MCF 10A (cell line): ENCODE measurements at places on chromosomes 3 and 15. TPM values are rescaled to one million over a fixed set of nuclear protein-coding genes. Genes with fewer than 3 reads are reported as not detected.
A peak's percentile ranks its signal among the peaks of the same experiment; 100 is the strongest.

GRCh38 chr3:13717222-13717895 is 162.5 kb downstream of the WNT7A start:
- H3K27ac ChIP-seq, result no peak overlapping the region
- H3K27me3 ChIP-seq, result peaks cover 15% of the 10 kb centered on the region
- no peak for DNase-seq
- H3K36me3 ChIP-seq, result no peaks in the 10 kb centered on the region

DNA sequence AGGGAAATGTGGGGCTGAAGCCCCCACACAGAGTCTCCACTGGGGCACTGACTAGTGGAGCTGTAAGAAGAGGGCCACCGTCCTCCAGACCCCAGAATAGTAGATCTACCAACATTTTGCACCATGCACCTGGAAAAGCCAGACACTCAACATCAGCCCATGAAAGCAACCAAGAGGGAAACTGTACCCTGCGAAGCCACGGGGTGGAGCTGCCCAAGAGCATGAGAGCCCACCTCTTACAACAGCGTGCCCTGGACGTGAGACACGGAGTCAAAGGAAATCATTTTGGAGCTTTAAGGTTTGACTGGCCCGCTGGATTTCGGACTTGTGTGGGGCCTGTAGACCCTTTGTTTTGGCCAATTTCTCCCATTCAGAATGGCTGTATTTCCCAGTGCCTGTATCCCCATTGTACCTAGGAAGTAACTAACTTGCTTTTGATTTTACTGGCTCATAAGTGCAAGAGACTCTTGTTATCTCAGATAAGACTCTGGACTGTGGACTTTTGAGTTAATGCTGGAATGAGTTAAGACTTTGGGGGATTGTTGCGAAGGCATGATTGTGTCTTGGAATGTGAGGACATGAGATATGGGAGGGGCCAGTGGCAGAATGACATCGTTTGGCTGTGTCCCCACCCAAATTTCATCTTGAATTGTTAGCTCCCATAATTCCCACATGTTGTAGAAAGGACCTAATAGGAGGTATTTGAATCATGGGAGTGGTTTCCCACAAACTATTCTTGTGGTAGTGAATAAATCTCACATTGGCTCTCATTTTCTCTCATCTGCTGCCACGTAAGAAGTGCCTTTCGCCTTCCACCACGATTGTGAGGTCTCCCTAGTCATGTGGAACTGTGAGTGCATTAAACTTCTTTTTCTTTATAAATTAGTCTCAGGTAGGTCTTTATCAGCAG is 105.8 kb downstream of the CBLB start:
- no peak overlapping the region for H3K27ac ChIP-seq
- no peak for DNase-seq
- no peaks in the 10 kb centered on the region for H3K4me1 ChIP-seq
- no peaks in the 10 kb centered on the region for H3K36me3 ChIP-seq
- H3K4me3 ChIP-seq, result no peak overlapping the region

The PRRT3 gene
- 0.83 and 1.3 TPM in 2 replicates for total RNA-seq

- H3K4me1 ChIP-seq, result peaks cover 23% of the 10 kb centered on the region
- DNase-seq, result peak; percentile 22
- H3K36me3 ChIP-seq, result no peaks in the 10 kb centered on the region
- no peak overlapping the region for H3K4me3 ChIP-seq
- no peaks in the 10 kb centered on the region for H3K27me3 ChIP-seq
- H3K27ac ChIP-seq, result peak overlapping the region; percentile 57
Observed at GRCh38 chr15:31487811-31488436, 161.3 kb downstream of the KLF13 start.

GRCh38 chr3:15576475-15576874 is 24.9 kb downstream of the HACL1 start:
- H3K4me3 ChIP-seq, result no peak overlapping the region
- no peaks in the 10 kb centered on the region for H3K27me3 ChIP-seq
- H3K36me3 ChIP-seq, result peaks cover 63% of the 10 kb centered on the region

DNA sequence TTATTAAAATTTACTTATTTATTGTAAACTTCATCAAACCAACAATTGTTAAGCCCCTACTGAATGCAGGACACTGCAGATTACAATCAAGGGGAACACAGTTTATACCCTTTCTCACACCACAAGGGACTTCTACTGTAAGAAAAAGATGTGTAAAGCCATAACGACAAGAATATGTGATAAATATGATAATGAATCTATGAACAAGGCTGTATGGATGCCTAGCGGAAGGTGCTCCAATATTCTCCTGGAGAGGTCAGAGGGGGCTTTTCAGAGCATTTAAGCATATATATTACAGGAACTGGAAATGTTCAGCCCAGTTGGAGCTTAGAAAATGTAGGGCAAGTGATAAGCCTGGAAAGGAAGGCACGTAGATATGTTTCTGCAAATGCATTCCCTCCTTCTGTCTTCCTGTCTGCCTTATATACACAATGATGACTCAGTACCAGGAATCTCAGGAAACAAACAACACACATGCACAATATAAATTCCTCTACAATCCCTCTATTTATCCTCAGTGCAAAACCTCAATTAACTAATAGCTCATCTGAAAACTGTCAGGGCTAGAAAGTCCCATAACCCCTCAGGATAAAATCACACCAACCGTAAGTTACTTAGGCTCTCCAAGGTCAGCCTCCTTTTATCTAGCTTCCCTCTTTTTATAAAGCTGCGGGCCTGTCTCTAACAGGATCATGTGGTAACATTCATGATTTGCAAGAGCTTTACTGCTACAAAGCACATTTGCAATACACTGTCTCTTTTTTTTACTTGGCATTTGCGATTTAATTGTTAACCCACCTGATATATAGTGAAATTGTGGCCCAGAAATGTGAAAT is 393.1 kb downstream of the LPP start:
- DNase-seq, result peak; percentile 38
- H3K4me1 ChIP-seq, result peaks cover 6% of the 10 kb centered on the region
- no peak overlapping the region for H3K4me3 ChIP-seq
- no peak overlapping the region for H3K27ac ChIP-seq

- H3K27me3 ChIP-seq, result peaks cover 26% of the 10 kb centered on the region
- H3K4me3 ChIP-seq, result no peak overlapping the region
- DNase-seq, result no peak
- H3K36me3 ChIP-seq, result no peaks in the 10 kb centered on the region
- peaks cover 4% of the 10 kb centered on the region for H3K4me1 ChIP-seq
- H3K27ac ChIP-seq, result no peak overlapping the region
Observed at GRCh38 chr3:128490915-128491690, 1.9 kb downstream of the GATA2 start.

DNA sequence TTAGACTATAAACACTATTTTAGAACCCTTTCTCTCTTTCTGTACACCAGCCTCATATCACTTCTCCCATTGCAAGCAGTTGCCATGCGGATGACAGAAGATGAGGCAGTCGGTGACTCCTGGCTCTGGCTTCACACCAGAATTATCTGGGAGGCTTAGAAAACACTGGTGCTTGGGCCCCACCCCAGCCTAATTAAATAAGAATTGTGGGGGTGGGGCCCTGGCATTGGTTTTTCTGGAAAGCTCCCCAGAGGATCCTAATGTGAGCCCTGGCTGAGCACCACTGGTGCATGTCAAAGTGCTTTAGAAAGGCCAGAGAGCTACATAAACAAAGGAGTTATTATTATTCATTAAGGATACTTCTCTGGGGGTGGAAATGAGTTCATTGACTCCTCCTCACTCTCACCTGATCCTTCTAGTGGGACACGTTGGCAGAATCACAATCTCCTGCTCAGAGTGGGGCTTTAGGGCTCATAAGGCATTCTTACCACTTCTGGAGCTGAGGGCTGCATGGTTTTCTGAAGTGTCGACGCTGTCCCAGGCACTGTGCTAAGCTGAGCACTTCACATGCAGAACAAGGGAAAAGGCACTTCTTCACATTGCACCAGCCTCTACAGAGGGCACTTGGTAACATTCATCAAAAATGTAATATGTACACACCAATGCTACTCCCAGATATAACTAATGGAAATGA is 188.5 kb upstream of the TLE3 start:
- peaks cover 13% of the 10 kb centered on the region for H3K4me1 ChIP-seq
- H3K36me3 ChIP-seq, result no peaks in the 10 kb centered on the region
- no peaks in the 10 kb centered on the region for H3K27me3 ChIP-seq
- no peak overlapping the region for H3K27ac ChIP-seq

DNA sequence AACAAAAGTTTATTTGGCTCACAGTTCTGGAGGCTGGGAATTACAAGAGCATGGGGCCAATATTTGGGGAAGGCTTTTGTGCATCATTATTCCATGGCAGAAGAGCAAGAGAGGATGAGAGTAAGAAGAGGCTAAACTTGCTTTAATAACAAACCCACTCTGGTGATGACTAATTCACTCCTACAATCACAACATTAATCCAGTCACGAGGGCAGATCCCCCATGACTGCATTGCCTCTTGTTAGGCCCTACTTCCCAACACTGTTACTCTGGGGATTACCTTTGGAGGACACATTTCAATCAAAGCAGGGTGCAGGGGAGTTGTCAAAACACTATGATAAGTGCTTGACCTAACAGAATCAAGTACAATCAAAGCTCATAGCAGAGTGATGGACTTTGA is 181.7 kb downstream of the BBX start:
- no peak overlapping the region for H3K4me3 ChIP-seq
- H3K27me3 ChIP-seq, result no peaks in the 10 kb centered on the region
- no peak overlapping the region for H3K27ac ChIP-seq
- peaks cover 20% of the 10 kb centered on the region for H3K4me1 ChIP-seq
- peaks cover 13% of the 10 kb centered on the region for H3K36me3 ChIP-seq

The C3orf49 gene
- not detected in 2 replicates for total RNA-seq

DNA sequence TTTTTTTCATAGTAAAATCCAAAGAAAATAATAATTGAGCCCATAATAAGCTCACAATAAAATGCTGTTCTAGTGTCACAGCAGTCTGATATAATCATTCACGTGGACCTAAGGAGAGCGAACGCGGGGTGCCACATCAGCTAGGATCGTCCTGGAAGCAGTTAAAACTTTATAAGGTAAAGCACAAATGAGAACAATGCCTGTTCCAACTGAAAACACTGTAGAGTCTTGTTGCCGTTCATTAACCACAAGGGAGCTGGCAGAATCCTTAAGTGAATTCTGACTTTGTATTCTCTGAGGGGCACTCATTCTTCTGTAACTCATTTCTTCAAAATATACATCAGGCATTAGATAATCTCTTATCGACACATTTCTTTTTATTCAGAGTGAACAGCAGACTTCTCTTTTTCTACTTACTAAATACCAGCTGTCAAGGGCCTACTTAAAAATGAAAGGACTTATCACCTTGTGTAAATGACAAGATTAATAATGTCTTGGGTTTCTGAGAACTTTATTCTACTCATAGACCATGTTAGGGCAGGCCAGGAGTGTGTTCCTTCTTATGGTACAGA is 524.6 kb downstream of the MECOM start:
- H3K4me1 ChIP-seq, result peaks cover 6% of the 10 kb centered on the region
- no peak for DNase-seq
- H3K36me3 ChIP-seq, result peaks cover 15% of the 10 kb centered on the region
- H3K27me3 ChIP-seq, result no peaks in the 10 kb centered on the region

- H3K27me3 ChIP-seq, result no peaks in the 10 kb centered on the region
- H3K4me3 ChIP-seq, result no peak overlapping the region
- no peaks in the 10 kb centered on the region for H3K4me1 ChIP-seq
- H3K36me3 ChIP-seq, result no peaks in the 10 kb centered on the region
Observed at GRCh38 chr3:40237889-40238571, 71.5 kb upstream of the EIF1B start.

The CCDC39 gene
- total RNA-seq, result not detected in 2 replicates

- H3K36me3 ChIP-seq, result no peaks in the 10 kb centered on the region
- no peak overlapping the region for H3K4me3 ChIP-seq
- H3K27me3 ChIP-seq, result no peaks in the 10 kb centered on the region
- H3K4me1 ChIP-seq, result no peaks in the 10 kb centered on the region
- DNase-seq, result no peak
Observed at GRCh38 chr3:153958635-153959595, 162.3 kb upstream of the ARHGEF26 start.

DNA sequence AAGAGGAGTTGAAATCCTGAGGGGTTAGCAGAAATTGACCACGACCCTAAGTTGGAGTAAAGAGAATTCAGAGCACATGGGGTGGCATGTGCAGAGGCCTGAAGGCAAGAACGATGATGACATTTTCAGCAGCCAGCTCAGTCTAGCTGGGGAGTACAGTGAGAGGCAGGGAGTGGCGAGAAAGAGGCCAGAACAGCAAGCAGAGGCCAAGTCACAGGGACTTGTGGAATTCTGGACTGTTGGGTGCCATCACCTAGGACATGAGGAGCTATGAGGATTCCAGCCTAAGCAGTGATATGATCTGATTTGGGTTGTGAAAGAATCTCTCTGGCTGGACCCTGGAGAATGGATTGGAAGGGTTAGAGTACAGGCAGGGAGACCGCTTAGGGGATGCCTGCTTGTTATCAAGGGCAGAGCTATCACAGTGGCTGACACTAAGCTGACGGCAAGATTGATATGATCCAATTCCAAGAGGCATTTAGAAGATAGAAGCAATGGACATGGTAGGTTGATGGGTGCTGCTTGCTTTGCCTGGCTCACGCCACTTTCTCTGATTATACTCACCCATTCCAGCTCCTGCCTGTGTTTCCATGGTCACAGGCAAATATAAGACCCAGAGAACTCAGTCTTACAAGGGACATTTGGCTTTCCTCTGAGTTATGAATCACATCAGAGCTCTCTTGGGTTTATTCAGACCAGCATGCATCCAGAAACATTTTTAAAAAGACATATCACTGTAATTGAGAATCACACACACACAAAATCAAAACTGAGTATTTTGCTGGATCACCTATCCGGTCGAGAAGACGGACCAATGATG is 66.4 kb downstream of the LRTM1 start:
- H3K4me3 ChIP-seq, result no peak overlapping the region
- peak overlapping the region; percentile 63 for H3K27ac ChIP-seq
- H3K27me3 ChIP-seq, result no peaks in the 10 kb centered on the region
- no peak for DNase-seq
- H3K36me3 ChIP-seq, result peaks cover 5% of the 10 kb centered on the region
- H3K4me1 ChIP-seq, result peaks cover 30% of the 10 kb centered on the region
